ENCODE measurements at places on chromosomes 4 and X. TPM values are rescaled to one million over a fixed set of nuclear protein-coding genes. Genes with fewer than 3 reads are reported as not detected.
A peak's percentile ranks its signal among the peaks of the same experiment; 100 is the strongest.

- H3K27me3 ChIP-seq: peaks cover 30% of the 10 kb centered on the region
- peak within 1 kb of the TSS; percentile 53 for H3K4me3 ChIP-seq
- no peaks in the 10 kb centered on the region for H3K36me3 ChIP-seq
- peaks cover 11% of the 10 kb centered on the region for H3K4me1 ChIP-seq
These were observed at the start of gene RASL11B for GRCh38 chr4:52861879-52862616. TSS of gene RASL11B (plus strand) at chr4:52862317. CDS start at chr4:52862508, 191 bp downstream.

- no peak for DNase-seq
- H3K27me3 ChIP-seq: no peaks in the 10 kb centered on the region
- no peaks in the 10 kb centered on the region for H3K4me1 ChIP-seq
- H3K36me3 ChIP-seq: no peaks in the 10 kb centered on the region
- no peak overlapping the region for H3K4me3 ChIP-seq
These were observed 85.8 kb downstream of the DCLK2 start for GRCh38 chr4:150164055-150164454.

- no peaks in the 10 kb centered on the region for H3K4me1 ChIP-seq
- no peaks in the 10 kb centered on the region for H3K27me3 ChIP-seq
- DNase-seq: no peak
- H3K36me3 ChIP-seq: no peaks in the 10 kb centered on the region
- no peak overlapping the region for H3K27ac ChIP-seq
These were observed 32.9 kb downstream of the HERC6 start for GRCh38 chr4:88411491-88412096.

DNA sequence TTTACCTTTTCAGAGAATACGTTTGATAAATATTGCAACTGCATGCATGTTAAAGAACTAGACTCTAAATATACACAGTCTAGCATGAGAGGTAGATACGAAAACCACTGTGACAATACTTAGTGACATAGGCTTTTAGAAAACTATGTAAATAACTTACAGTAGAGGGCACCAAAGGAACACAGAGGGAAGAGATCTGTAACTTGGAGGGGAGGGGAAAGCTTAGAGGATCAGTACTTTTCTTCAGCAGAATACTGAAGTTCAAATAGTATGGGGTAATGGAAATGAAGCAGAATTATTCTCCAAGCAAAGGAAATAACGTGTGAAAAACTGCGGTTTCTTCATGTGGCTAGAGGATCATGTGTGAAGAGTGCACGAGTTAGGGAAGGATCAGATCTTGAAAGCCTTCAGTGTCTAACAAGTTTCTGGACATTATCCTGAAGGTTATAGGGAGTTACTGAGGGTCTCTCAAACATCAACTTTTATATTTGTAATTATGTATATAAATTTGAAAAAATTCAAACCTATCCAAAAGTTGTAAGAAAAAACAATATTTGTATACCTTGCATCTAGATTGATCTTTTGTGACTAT, 264.3 kb downstream of the NPFFR2 start:
- peak; percentile 75 for DNase-seq
- no peaks in the 10 kb centered on the region for H3K27me3 ChIP-seq
- no peaks in the 10 kb centered on the region for H3K36me3 ChIP-seq
- H3K4me1 ChIP-seq: no peaks in the 10 kb centered on the region

GRCh38 chrX:150762258-150763165, 69.3 kb downstream of the MTMR1 start:
- H3K4me1 ChIP-seq: peaks cover 4% of the 10 kb centered on the region
- DNase-seq: no peak
- no peak overlapping the region for H3K27ac ChIP-seq
- no peak overlapping the region for H3K4me3 ChIP-seq

DNA sequence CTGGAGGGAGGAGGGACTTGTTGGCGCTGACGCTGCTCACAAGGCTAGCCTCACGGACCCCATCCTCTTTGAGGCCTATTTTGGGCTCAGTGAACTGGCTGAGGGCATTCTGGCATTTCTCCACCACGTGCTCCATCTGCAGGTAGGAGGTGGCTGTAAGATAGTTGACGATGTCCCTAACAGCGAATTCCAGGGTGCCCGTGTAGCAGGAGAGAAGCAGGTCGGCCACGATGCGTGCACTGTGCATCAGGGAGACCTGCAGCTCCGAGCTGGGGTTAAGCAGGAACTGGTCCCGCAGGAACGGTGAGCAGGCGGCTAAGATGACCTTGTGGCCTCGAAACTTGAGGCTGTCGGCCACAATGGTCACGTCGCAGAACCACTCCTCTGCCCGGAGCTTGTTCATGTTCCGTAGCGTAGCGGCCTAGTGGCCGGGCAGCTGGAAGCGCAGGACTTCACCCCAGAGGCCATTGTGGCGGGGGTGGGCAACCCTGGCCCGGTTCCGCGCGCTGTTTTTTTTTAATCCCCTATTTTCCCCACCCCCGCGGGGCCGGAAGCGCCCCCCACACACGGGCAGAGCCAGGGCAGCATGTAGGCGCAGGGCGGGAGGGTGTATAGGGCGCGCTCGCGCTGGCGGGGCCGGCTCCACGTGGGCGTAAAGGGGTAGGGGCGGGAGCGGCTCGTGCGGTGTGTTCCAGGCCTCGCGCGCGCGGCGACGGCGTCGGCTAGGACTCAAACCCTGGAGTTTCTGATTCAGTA, 73.2 kb downstream of the UBE2K start:
- no peak overlapping the region for H3K27ac ChIP-seq
- no peaks in the 10 kb centered on the region for H3K4me1 ChIP-seq
- no peak for DNase-seq
- H3K36me3 ChIP-seq: peaks cover 4% of the 10 kb centered on the region

GRCh38 chr4:48778431-48779094, 1.5 kb downstream of the FRYL start:
- peaks cover 42% of the 10 kb centered on the region for H3K4me1 ChIP-seq
- H3K27me3 ChIP-seq: no peaks in the 10 kb centered on the region
- no peak for DNase-seq
- peak overlapping the region; percentile 98 for H3K27ac ChIP-seq

DNA sequence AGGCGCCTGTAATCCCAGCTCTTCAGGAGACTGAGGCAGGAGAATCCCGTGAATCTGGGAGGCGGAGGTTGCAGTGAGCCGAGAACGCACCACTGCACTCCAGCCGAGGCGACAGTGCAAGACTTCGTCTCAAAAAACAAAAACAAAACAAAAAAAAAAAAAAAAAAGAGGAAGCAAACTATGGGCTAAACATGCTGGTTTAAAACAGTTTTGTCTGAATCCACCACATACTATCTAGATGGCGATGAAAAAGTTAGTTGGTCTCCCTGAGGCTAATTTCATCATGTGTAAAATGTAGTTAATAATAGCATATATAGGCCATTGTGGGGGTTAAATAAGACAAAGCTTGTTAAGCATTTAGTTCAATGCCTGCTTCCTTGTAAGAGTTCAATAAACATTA, 451.1 kb downstream of the RPA4 start:
- H3K4me1 ChIP-seq: peaks cover 4% of the 10 kb centered on the region
- no peak for DNase-seq
- H3K27me3 ChIP-seq: no peaks in the 10 kb centered on the region
- H3K27ac ChIP-seq: no peak overlapping the region
- H3K36me3 ChIP-seq: no peaks in the 10 kb centered on the region

GRCh38 chr4:52001616-52002015, 18.5 kb downstream of the LRRC66 start:
- no peaks in the 10 kb centered on the region for H3K27me3 ChIP-seq
- H3K27ac ChIP-seq: no peak overlapping the region
- peaks cover 15% of the 10 kb centered on the region for H3K4me1 ChIP-seq
- DNase-seq: no peak

- no peak overlapping the region for H3K27ac ChIP-seq
- H3K27me3 ChIP-seq: no peaks in the 10 kb centered on the region
- no peaks in the 10 kb centered on the region for H3K4me1 ChIP-seq
- no peak for DNase-seq
- no peaks in the 10 kb centered on the region for H3K36me3 ChIP-seq
These were observed 35.6 kb downstream of the ACOX3 start for GRCh38 chr4:8404791-8405515.

- no peak for DNase-seq
- no peaks in the 10 kb centered on the region for H3K36me3 ChIP-seq
- H3K27me3 ChIP-seq: no peaks in the 10 kb centered on the region
- no peak overlapping the region for H3K27ac ChIP-seq
- no peaks in the 10 kb centered on the region for H3K4me1 ChIP-seq
These were observed 77.5 kb downstream of the MAGED4 start for GRCh38 chrX:52262195-52262546.

Gene UGT2B15
- not detected for total RNA-seq

Gene GTPBP6
- 16.6 TPM for total RNA-seq

Gene ERVMER34-1
- 2.0 TPM for total RNA-seq

Data from neural progenitor cell (in vitro differentiated cells).